Vagina (tissue), 2 donors: ENCODE measurements at places on chromosomes 2 and 18. TPM values are rescaled to one million over a fixed set of nuclear protein-coding genes. Genes with fewer than 3 reads are reported as not detected.

FKBP7 gene
- total RNA-seq, result 30.9 TPM

LCT gene
- not detected for total RNA-seq

GRCh38 chr2:127128445-127128904 lies 21.5 kb upstream of the BIN1 start:
- H3K4me3 ChIP-seq, result no peak overlapping the region
- H3K36me3 ChIP-seq, result no peaks in the 10 kb centered on the region
- no peak for DNase-seq
- H3K27ac ChIP-seq, result no peak overlapping the region

SERPINB13 gene
- total RNA-seq, result 131 TPM

DNA sequence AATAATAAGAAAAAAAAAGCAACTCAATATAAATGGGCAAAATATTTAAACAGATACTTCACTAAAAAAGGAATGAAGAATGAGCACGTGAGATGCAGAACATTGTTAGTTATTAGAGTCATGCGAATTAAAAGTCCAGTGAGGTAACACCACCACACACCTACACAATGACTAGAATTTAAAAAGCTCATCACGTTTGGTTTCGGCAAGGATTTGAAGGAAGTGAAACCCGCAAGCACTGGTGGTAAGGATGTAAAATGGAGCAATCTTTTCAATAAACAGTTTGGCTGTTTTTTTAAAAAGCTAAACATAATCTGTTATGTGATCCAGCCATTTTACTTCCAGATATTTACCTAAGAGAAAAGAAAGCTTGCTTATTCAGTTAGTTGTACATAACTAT lies 1181.6 kb upstream of the CELF4 start:
- no peaks in the 10 kb centered on the region for H3K36me3 ChIP-seq
- H3K27ac ChIP-seq, result no peak overlapping the region
- no peaks in the 10 kb centered on the region for H3K27me3 ChIP-seq
- no peak for DNase-seq
- no peaks in the 10 kb centered on the region for H3K4me1 ChIP-seq

- no peak overlapping the region for H3K4me3 ChIP-seq
- H3K27me3 ChIP-seq, result no peaks in the 10 kb centered on the region
Observed at GRCh38 chr2:232411901-232412629, 5.4 kb downstream of the ALPG start.

GRCh38 chr18:24868760-24869237 lies 408.4 kb downstream of the HRH4 start:
- no peaks in the 10 kb centered on the region for H3K4me1 ChIP-seq
- no peaks in the 10 kb centered on the region for H3K36me3 ChIP-seq
- H3K27ac ChIP-seq, result no peak overlapping the region
- no peak overlapping the region for H3K4me3 ChIP-seq

- no peak for DNase-seq
- peaks cover 13% of the 10 kb centered on the region for H3K4me1 ChIP-seq
- H3K36me3 ChIP-seq, result no peaks in the 10 kb centered on the region
Observed at GRCh38 chr2:9298583-9298982, 92.0 kb downstream of the ASAP2 start.

DNA sequence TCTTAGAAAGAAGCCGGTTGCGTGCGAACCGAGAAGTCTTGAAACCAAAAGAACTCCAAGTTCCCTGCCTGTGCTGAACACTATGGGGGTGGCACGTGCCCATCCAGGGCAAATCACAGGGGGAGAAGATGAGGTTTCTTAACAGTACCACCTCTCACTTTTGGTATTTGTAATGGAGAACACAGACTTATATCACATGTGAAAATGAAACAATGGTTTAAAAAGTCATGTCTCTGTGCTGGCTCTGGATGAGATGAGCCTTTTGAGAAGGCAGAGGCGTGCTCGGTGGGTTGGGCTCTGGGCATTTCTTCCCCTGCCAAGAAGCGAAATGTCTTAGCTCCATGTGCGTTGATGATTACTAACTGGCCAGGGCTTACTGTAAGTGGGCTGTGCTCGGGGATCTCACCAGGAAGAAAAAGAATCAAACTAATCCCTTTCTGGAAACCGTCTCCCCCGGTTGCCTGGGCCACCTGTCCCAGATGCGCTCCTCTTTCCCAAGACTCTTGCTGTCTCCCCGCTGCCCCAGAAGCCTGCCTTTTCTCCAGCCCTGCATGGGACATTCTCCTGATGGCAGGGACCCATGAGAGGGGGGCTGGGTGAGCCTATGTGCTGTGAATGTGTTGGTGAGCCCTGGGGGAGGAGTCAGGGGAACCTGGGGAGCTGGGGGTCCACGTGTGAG lies 252.9 kb downstream of the PRKCE start:
- no peak overlapping the region for H3K4me3 ChIP-seq
- no peaks in the 10 kb centered on the region for H3K27me3 ChIP-seq
- no peak overlapping the region for H3K27ac ChIP-seq
- peaks cover 10% of the 10 kb centered on the region for H3K4me1 ChIP-seq

GRCh38 chr18:32355896-32356295 lies 114.8 kb downstream of the GAREM1 start:
- H3K27ac ChIP-seq, result no peak overlapping the region
- no peak overlapping the region for H3K4me3 ChIP-seq
- no peaks in the 10 kb centered on the region for H3K27me3 ChIP-seq
- H3K36me3 ChIP-seq, result no peaks in the 10 kb centered on the region
- DNase-seq, result no peak

DSC2 gene
- total RNA-seq, result 108 TPM

RGPD4 gene
- total RNA-seq, result not detected

- no peaks in the 10 kb centered on the region for H3K36me3 ChIP-seq
- H3K4me1 ChIP-seq, result no peaks in the 10 kb centered on the region
- H3K27ac ChIP-seq, result no peak overlapping the region
- H3K27me3 ChIP-seq, result no peaks in the 10 kb centered on the region
- no peak overlapping the region for H3K4me3 ChIP-seq
Observed at GRCh38 chr2:11976073-11976472, 229.6 kb downstream of the LPIN1 start.
